ENCODE measurements at places on chromosomes 4 and X. TPM values are rescaled to one million over a fixed set of nuclear protein-coding genes. Genes with fewer than 3 reads are reported as not detected.

Gene PCSK1N
- 42.8 TPM for total RNA-seq

Gene SLC6A14
- 0.27 TPM for total RNA-seq

Gene TRAM1L1
- total RNA-seq: 9.7 TPM

Gene OPN1MW2
- not detected for total RNA-seq

Gene MYOZ2
- total RNA-seq: 0.16 TPM

Gene CDKL5
- total RNA-seq: 16.3 TPM

DNA sequence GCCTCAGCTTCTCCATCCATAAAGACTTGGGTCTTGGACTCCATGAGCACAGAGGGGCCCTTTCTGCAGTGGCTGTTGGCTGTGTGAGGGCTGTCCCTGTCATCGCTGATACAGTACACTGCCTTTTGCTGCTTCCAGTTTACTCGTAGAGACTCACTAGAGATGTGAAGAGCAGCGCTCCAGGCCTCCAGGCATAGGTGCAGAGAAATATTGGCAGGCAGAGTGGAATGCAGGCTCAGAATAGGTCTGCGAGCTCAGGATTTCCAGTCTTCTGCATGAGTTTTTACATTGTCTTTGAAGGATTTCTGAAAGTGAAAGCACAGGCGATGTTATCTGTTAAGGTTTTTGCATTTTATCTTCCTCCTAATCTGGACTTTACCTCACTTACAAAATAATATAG lies 97.4 kb downstream of the AASDH start:
- peak; percentile 43 for DNase-seq

GRCh38 chr4:175998782-175999181 lies 66.9 kb upstream of the WDR17 start:
- no peak for DNase-seq

- DNase-seq: no peak
Observed at GRCh38 chr4:78645853-78646757, 94.5 kb downstream of the ANXA3 start.

DNA sequence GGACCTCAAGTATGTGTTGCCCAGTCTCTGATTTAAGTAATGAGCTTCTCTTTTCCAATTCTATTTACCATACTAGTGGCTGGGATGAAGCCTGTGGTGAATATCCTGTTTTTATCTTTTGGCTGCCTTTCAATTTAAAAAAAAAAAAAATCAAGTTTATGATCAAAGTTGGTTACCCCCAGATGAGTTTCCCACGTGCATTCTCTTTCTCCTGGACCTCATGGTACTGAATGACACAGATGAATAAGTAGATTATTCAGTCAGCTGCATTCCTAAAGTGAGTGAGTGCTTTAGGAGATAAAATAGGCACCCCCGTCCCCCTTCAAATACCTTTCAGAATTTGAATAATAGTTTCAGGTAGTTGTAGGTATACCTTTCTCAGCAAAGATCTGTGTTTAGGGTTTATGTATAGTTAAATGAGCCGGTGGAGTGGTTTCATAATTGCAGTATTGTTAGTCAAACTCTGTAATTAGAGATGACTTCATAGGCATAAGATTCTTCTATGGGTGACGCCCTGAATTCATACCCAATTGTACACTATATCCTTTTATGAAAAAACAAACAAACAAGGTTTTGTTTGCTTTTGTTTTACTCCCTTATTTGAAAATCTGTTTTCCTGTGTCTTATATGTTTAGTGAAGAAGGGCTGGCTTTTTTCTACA lies 41.9 kb downstream of the PLS3 start:
- no peak for DNase-seq

DNA sequence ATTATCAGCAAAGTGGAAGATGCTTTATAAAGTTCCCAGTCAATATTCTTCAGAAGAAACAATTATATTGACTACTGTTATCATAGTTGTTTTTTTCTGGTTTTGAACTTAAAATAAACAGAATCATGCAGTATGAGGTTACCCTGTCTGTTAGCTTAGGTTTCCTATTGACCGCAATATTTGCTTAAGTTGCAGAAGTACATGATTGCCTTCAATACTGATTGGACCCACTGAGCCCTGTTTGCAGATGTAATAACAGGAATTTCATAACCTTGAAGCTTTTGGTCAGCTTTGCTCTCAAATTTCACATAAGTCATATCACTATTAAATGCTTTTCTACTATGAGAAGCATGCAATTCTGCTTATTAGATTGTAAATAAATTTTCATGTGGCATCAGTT lies 229.1 kb upstream of the FSTL5 start:
- DNase-seq: no peak

DNA sequence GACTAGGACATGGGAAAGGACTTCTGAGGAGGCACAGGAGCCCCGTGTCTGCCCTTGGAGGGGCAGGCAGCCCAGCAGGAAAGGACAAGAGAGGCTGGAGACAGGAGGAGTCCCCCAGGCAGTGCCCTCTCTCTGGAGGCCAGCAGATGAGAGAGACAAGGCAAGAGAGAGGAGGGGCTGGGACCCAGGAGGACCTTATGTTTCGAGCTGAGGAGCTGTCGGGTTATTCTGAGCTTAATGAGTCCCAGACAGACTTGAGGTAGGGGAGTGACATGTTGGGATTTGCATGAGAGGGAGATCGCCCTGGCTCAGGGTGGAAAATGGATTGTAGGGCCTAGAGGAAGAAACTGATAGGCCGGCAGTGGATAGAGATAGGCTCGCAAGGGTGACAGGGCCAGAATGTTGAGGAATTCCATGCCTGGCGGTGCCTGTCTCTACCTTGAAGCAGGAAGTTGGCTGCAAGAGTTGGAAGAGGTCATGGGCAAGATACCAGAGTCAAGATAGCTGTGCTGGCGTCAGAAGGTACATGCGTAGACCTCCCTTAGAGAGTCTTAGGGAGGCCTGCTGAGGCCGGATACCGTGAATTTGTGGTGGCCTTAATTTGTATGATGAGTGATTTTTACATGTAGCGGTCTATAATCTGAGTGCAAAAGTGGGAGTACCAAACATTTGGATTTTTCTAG lies 19.4 kb downstream of the STOX2 start:
- DNase-seq: peak; percentile 10

DNA sequence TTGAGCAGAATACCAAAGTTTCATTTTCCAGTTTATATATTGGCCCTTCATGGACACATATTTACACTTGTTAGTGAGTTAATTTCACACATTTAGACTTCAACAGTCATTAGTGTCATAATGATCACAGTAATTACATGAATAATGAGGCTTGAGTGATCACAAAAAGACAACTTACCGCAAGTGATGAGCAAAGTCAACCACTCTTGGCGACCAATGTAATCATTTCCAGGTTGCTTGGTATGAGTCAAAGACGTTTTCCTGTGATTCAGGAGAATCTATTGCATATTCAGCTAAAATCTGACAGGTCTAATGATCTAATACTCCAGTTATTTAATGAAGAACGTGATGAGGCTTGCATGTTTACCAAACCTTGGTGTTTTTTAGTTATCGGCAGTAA lies 407.9 kb upstream of the TENM3 start:
- DNase-seq: no peak

DNA sequence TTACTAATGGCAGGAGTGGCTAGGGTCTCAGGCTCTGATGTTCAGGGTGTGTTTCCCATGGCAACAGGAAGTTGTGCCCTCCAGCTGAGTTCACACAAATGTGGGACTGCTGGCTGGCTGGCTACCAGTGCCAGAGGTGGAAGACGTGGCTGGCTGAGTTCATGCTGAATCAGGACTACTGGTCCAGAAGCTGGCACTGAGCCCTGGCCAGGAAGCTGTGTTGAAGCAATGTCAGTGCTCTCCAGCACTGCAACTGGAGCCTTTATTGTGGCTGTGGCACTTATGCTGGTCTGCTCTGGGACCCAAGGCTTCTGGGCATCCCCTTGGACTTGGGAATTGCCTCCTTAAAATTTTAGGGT lies 42.0 kb upstream of the ZXDA start:
- no peak for DNase-seq

DNA sequence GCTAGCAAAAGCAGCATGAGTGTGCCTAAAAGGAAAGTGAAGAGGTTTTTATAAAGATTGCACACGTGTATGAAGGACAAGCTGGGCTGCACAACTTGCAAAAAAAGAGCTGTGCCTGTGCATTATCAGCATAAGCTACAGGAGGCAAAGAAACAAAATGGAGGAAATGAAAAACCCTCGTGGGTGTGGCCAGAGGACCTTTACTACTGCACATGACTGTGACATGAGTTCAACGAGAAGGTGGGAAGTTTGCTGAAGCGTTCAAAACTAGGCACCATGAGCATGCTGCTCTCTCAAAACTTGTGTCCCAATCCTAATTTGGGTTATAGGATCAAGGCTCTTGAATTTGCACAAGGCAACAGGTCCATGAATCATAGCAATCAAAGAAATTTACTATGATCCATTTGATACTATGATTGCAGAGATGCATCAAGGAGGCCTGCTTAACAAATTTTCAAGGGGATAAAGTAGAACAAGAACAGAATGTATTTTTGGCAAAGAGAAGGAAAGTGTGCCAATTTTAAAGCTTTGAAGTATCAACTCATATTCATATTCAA lies 38.1 kb upstream of the CXorf38 start:
- no peak for DNase-seq

DNA sequence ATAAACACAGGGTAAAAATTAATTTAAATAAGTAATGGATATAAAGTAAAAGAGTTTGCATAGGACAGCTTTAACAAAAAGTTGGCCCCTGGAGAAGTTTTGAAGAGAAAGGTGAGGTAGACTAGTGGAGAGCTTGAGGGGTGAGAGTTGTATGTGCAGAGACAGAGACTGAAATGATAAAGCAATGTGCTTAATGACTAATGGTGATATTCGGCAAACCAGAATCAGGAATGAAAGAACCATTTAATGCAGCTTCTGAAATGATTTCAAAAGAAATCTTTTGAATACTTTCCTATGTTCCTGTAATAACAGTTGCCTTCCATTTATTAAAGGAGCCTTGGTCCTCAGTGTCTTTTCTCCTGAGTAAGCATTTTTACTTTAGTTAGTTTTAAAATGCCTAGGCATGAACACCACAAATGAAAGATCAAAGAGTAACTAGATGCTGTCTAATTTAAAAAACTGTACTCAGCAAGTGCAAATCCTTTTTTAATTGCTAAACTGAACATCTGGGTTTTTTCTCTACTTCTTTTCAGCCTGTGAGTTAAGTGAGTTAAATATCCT lies 28.5 kb downstream of the CAMK2D start:
- no peak for DNase-seq

DNA sequence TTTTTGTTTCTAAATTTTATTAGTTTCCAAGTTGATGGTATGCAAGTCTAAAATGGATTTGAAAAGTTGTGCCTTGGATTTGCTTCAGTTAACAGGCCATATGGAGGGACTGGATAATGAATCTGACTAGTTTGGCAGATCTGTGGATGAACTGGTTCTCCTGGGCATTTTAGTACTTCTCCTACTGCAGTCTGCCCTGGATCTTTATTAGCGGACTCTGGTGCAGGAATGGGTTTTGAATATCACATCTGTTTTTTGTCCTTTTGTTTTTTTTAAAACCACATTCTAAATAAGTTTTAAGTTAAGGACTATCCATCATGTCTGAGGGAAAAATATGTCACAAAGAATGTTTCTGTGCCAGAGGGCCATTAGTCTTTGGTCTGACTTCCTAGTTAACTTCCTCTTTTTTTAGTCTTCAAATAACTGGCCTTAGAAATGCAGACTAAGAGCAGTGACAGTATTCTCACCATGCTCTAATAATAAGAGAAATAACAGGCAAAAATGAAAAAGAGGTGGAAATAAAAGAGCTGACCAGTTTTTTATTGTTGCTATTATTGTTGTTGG lies 13.9 kb upstream of the DCK start:
- no peak for DNase-seq

DNA sequence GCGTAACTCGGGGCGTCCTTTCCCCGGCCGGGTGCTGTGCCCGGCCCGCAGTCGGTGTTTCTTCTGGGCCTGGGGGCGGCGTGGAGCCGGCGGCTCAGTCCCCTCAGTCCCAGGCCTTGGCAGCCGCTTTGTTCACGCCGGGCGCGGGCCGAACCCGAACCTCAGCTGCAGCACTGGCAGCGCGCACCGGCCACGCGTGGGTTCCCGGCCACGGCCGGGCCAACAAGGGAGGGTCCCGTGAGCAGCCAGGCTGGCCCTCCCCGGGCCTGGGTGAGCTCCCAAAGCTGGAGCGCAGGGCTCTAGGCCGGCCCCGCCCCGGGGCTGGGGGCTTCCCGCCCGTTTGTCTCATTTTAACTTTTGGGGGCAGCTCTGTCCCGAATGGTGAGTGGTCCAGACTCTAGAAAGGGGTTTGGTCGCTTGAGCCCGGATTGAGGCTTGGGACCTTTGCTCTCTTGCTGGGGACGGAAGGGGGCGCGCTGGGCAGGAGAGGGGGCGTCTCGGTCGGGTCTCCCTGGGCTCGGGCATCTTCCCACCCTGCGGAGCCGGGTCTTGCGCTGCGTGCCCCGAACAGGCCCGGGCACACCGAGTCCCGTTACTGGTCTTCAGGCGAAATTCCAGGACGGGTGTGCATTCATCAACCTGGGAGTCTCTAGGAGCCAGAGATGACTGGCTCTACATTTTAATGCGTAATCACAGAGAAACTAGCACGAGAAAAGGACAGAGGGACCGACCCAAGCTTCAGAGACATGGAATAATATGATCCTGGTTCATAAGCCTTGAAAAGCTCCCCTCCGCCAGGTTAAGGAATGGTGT lies 177.1 kb downstream of the CBR4 start:
- DNase-seq: peak; percentile 62

DNA sequence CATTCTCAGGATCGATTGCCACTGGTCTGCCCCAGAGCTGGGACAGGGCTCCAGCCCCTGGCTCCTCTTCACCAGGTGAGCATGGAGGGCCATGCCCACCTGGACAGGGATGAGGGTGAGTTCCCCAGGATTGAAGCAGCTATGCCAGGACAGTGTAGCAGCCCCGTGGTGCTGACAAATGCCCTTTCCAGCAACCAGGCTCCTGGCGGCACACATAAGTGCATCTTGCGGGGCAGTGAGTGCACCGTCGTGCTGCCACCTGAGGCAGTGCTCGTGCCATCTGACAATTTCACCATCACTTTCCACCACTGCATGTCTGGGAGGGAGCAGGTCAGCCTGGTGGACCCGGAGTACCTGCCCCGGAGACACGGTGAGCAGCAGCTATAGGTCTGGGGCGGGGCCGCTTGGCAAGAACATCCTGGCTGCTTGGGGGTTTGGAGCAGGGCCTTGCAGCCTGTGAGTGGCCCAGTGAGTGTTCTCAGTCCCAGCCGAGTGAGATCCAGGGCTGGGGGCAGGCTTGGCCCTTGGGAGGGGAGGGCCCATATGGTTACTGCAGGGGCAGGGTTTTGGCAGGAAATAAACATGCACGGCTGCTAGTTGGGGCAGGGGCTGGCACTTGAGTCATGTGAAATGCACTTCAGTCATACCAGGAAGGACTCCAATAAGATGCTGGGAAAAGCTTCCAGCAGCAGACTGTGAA lies 6.1 kb downstream of the IL9R start:
- no peak for DNase-seq

DNA sequence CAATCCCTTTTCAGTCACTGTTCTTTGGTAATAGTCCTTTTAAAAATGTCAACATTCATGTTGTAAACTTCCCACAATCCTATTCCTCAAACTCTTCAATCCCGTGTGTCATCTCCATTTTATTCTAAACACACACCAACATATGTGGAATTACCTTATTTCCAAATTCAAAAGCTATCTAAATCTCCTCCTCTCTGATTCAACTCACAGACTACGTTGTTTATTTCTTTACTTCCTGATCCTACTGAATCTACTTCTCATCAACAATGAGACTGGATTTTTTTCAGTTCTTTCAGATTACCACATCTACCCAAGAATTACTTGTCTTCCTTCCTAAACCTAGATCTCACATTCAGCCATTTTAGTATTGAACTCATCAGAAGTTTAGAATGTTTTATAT lies 188.2 kb downstream of the GABRB1 start:
- no peak for DNase-seq

- DNase-seq: no peak
Observed at GRCh38 chrX:36867143-36867542, 141.0 kb upstream of the FAM47C start.
